RPMI7951 (cell line): ENCODE measurements at places on chromosomes 12 and 14. TPM values are rescaled to one million over a fixed set of nuclear protein-coding genes. Genes with fewer than 3 reads are reported as not detected.
A peak's percentile ranks its signal among the peaks of the same experiment; 100 is the strongest.

TSHR gene
- total RNA-seq, result not detected in 2 replicates

YBX3 gene
- 36.4 and 44.9 TPM in 2 replicates for total RNA-seq

ZNF385A gene
- total RNA-seq, result 0.24 and 1.3 TPM in 2 replicates

CISTR gene
- not detected in 2 replicates for total RNA-seq

BDKRB2 gene
- 13.1 and 15.9 TPM in 2 replicates for total RNA-seq

- DNase-seq, result no peak
Observed at GRCh38 chr14:98816720-98817119, 455.3 kb downstream of the BCL11B start.

DNA sequence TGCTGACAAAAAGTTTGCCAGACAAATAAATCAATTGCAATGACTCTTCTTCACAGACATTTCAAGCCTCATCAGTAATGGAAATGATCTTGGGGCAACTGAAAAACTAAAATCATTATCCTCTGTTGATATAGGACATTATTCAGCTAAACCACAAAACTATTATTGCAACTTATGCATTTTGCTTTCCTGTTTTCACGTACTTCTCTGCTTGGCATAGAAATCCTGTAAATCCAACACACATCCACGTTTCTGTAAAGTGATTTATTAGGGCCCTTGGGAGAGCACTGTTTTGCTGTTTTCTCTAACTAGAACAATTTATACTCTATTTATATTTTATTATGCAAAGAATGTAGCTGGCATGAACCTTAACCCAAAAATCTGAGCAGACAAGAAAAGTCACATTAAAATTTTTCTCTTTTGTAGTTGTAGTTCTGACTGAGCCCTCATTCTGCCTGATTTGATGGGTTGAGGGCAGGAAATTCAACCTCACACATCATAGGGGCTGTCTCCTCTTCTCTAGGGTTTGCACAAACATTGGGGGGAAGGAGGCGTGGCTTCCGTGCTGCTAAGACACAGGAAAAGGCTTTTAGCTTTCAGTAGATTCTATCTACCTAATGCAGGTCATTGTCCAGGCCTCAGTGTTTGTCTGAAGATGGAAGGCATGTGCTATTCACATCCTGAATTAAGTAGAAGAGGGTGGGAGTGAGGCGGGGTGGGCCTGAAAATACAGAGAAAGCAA, 11.5 kb upstream of the NUP107 start:
- DNase-seq, result no peak

GRCh38 chr12:42871816-42872215, 282.3 kb upstream of the PRICKLE1 start:
- no peak for DNase-seq

GRCh38 chr12:57171668-57172067, 24.2 kb upstream of the LRP1-AS start:
- DNase-seq, result no peak

DNA sequence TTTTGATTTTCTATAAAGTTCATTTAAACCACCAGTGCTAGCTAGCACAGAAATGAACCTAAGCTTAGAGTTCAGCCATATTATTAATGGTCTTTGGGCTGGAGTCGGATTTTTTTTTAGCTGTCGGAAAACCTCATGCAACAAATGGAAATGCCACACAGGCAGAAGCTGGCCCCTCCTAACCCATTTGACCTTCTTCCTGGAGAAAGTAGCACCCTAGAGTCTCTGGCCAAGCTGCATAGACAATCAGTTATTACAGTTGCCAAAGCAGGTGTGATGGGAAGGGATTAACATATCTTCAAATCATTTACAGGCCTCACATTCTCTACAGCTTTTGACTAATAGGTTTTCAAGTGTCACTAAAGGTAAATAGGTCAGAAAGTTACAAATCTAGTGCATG, 49.4 kb downstream of the PTPRQ start:
- DNase-seq, result no peak

DNA sequence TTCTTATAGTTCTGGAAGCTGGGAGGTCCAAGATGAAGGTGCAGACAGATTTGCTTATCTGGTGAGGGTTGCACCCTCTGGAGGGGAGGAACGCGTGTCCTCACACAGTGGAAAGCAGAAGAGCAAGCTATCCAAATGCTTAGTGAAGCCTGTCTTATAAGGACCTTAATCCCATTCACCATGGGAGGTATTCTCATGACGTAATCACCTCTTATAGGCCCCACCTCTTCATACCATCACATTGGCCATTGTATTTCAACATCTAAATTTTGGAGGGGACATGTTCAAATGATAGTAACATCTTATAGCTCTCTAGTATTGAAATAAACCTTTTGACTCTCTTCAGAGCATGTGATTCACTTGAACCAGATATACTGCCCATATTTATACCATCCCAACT, 105.0 kb upstream of the MYF6 start:
- no peak for DNase-seq

GRCh38 chr14:64689289-64689688, 14.9 kb upstream of the PLEKHG3 start:
- DNase-seq, result no peak

DNA sequence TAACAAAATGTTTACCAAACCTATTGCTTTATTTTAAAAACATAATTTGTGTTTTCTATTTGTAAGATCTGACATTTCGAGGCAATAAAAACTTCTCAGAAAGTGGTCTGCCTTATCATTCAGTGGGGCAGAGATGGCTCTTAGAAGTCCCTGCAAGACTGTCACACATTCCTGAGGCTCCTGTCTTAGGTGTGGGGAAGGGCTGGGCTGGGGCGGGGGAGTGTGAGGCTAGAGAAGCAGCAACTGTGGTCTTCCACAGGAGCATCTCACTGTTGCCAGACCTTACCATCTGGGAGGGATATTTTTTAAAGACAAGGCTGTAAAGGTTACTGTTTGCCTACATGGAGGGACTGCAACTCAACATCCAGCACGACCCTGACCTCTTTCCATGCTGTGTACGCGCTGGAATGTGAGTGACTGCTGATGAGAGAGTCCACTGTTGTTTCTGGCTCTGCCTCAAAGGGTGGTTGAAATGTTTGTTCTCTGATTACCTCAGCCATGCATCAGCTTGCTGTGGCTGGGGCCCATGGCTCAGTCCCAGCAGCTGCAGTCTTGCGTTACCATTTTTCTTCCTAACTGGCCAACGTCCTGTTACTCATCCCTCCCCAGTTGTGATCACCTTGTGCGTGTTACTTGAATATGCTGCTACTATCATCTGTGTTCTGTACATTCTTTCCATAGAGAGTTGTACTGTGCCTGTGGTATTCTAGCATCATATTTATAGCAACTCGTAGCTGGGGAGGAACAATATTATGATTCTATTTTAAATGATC, 12.4 kb downstream of the ERG28 start:
- DNase-seq, result peak; percentile 95

- DNase-seq, result peak; percentile 7
Observed at GRCh38 chr14:101123618-101124510, 220.3 kb upstream of the RTL1 start.

DNA sequence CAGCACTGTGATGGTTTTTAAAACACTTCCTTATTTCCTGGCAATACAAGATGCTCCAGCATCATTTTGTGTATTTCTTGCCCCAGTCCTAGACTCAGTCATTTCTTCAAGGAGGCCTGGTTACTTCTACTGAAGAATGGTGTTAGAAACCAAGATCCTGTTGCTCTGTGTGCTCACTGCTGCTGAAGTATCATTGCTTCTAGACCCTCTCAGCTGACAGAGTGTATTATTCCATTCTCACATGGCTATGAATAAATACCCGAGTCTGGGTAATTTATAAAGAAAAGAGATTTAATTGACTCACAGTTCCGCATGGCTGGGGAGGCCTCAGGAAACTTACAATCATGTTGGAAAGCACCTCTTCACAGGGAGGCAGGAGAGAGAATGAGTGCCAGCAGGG, 14.9 kb upstream of the SERPINA6 start:
- DNase-seq, result no peak

DNA sequence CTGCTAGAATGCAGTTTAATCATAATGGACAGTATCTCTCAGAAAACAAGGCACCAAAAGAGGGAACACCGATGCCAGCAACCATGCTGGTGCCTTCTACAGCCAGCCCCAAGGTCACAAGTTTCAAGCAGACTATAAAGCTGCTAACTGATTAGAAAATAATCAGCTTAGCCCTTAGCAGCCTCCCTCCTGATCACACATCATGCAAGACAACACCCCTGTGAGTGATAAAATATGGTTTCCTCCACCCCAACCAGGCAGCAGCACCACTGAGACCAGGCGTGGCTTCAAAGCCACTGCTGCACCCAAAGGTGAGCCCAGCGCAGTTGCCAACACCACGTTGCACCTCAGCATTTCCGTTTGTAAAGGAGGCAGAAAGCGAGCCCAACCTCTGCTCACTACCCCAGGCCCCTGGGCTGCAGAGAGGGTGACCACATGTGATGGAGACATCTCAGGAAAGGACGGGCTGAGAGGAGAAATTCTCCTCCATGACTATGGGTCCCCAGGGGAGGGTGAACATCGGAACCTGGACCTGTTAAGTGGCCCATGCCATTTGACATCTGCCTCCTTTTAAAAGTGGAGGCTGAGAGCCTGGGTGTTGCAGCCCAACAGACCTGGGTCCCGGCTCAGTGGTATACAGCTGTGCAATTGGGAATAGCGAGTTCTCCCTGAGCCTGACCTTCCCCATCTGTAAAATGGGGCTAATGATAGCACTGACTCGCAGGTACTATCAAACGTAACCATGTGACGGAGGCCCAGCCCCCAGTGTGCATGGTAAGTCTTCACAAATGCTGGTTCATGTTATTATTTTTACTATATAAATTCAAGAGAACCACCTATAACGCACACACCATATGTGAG, 11.5 kb downstream of the ZFP36L1 start:
- no peak for DNase-seq

GRCh38 chr14:100654814-100655740, 67.9 kb upstream of the BEGAIN start:
- DNase-seq, result peak; percentile 16

DNA sequence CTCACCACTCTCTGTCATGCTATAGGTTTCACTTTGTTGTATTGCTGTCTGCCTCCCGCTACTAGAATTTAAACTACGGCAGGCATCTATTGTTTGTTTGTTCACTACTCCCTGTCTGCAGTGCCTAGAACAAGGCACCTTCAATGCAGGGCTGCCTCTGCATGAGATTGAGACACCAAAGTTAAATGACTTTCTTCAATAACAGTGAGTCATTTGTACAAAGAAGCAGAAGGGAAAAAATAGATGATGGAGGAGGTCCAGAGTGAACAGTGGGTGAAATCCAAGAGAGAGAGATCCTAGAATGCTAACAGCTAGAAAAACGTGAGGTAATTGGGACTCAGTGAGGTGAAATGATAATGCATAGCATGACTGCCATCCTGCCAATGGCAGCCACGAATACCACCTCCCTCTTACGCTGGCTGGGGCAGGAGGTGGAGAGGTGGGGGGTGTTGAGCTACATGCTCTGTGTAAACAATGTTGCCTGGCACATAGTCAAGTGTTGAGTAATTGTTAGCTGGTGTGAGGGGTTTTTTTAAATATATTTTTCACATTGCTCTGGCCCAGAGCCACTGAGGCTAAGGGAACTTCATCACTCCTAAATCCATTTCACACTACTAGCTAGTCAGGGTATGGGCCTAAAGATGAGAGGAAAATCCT, 367.6 kb downstream of the RPS29 start:
- no peak for DNase-seq

GRCh38 chr12:108620236-108620879, 13.3 kb downstream of the SELPLG start:
- no peak for DNase-seq

DNA sequence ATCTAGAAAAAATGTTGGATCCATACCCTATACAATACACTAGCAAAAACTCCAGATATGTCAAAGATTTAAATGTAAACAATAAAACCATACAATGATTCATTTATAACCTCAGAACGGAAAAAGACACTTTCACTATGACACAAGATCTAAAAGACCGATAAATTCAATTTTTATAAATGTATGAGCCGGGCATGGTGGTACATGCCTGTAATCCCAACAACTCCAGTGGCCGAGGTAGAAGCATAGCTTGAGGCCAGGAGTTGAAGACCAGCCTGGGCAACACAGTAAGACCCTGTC, 2.5 kb upstream of the SOS2 start:
- no peak for DNase-seq

DNA sequence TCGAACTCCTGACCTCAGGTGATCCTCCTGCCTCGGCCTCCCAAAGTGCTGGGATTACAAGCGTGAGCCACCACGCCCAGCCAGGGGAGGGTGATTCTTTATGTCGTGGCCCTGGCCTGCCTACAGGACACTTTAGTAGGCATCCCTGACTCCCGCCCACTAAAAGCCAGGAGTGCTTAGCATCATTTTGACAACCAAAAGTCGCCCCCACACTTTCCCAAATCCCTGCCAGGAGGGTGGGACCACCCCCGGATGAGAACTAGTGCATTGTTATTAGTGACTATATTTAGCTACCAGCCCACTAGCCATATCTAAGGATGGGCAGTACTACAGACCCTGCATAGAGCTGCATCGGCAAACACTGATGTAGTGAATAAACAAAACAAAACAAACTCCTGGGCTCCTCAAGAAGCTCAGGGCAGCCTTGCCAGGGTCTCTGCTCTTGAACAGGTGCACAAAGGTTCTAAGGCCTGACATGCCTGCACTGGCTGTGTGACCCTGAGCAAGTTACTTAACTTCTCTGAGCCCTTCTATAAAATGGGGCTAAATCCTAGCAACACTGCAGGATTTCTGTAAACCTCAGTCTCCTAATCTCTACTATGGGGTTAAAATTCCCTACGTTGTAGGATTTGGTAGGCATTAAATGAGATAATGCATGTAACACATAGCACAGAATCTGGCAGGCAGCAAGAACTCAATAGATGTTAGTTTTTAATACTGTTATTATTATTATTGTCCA, 2.2 kb downstream of the CAMKK2 start:
- no peak for DNase-seq

DNA sequence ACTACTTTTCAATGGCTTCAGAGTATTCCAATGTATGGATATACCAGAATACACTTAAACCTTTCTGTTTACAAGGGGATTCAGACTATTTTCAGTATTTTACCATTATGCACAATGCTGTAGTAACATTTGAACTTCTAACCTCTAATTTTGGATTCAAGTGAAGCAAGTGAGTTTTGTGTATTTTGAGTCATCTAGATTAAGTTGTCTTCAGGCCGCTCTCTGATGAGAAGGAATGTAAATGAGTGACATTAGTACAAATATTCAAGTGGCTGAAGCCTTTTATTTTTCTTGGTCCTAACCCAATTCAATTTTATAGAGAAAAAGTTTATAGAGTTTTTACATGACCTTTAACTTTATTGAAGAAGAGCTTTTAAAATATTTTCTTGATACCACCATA, 125.6 kb downstream of the PDE3A start:
- no peak for DNase-seq

DNA sequence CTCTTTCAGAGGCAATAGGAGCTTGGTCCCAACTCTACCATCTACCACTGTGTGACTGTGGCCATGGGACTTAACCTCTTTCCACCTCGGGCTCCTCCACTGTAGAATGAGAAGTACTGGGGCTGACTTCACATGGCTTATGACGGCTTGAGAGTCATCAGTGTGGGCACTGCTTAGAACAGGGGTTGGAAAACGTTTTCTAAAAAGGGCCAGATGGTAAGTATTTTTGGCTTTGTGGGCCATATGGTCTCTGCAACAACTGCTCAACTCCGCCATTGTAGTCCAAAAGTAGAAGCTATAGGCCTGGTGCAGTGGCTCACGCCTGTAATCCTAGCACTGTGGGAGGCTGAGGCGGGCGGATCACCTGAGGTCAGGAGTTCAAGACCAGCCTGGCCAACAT, 69.2 kb upstream of the LTA4H start:
- DNase-seq, result no peak

GRCh38 chr14:87992346-87992717, 650 bp downstream of the GALC start:
- DNase-seq, result no peak
